T-helper 1 cell (primary cell): ENCODE measurements at places on chromosomes 16 and 17.
A peak's percentile ranks its signal among the peaks of the same experiment; 100 is the strongest.

DNA sequence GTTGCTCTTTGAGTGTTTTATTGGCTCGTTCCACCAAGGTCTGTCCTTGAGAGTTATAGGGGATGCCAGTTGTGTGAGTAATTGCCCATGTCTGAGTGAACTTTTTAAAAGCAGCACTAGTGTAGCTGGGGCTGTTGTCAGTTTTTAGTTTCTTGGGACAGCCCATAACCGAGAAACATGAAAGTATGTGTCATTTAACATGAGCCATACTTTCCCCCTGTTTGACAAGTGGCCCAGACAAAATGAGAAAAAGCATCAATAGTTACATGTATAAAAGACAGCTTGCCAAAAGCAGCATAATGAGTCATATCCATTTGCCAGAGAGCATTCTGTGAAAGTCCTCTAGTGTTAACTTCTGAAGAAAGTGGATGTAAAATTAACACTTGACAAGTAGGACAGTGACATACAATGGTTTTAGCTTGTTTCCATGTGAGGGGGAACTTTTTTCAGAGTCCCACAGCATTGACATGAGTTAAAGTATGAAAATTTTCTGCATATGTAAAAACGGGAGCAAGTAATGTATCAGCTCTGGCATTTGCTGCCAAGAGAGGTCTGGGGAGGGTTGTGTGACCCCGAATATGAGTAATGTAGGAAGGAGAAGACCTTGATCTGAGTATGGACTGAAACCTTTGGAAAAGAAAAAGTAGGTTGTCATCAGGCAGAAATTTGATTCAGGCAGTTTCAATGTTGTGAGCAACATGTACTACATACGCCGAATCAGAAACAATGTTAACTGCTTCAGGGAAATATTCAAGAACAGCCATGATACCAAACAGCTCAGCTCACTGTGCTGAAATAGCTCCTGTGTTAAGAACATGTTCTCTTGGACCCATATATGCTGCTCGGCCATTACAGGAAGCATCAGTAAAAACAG, 56.8 kb upstream of the ARL4D start:
- DNase-seq = peak; percentile 62

DNA sequence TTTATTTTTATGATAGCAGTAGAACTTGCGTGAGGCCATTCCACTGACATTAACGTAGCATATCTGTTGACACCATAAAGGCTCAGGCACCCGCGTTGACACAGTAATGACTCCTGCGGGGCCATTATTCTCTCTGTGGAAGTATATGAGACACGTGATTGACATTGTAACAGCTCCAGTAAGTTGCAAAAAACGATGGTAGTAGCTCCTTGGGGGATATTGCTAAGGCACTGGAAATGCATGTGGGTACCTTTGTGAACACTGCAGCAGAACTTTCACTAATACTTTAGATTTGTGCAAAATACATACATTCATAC, 918.8 kb upstream of the CDH8 start:
- no peak for DNase-seq

- DNase-seq = no peak
Measured at GRCh38 chr17:80695979-80696378, 151.3 kb downstream of the RPTOR start.

DNA sequence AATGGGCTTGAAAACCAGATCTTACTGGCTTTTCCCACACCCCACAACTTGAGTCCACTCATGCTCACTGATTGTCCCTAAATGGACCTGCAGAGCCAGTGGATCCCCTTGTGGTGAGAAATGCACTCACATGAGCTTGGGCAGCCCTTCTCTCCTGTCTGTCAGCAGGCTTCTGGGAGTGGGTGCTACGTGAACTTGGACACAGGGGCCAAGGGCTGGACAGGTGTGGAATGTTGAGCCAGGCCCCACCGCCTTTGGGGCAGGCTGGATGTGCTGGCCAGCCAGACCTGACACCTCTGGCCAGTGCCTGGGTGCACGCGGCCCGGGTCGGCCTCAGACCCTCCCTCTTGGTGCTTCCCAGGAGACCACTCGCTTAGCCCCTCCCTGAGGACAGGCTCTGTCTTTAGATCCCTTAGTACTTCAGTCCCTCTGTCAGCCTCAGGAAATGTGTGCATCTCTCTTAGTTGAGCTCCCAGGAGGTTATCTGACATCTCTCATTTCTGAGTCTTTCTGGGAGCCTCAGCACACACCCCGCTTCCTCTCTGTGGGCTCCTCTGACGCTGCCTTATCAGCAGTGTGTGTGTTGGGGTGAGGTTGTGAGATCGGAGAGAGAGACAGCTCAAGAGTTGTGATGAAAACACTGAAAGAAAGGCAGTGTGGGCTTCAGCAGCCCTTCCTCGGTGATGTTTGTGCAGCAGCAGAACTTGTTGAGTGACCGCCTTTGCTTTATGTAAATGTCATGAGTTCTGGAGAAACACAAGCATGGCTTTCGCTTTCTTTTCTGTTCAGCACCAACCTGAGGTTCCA, 117.0 kb downstream of the RAB11FIP4 start:
- peak; percentile 50 for DNase-seq

DNA sequence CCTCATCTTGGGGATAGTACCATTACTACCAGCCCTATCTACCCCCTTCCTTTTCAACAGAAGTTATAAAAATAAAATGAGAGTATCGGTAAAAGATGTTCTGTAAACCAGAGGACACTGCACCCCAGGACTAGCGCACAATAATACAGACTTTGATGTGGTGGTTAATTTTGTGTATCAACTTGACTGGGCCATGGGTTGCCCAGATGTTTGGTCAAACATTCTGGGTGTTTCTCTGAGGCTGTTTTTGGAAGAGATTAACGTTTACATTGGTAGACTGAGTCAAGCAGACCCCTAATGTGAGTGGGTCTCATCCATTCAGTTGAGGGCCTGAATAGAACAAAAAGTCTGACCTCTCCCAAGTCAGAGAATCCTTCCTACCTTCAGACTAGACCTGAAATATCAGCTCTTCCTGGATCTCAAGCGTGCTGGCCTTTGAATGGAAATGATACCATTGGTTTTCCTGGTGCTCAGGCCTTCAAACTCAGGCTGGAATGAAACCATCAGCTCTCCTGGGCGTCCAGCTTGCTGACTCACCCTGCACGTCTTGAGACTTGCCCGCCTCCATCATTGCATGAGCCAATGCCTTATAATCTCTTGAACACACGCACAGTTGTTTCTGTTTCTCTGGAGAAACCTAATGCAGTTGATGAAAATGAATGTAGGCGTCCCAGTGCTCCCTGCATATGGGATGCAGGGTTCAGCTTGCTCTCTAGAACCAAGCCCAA, 10.1 kb downstream of the MRM1 start:
- no peak for DNase-seq

DNA sequence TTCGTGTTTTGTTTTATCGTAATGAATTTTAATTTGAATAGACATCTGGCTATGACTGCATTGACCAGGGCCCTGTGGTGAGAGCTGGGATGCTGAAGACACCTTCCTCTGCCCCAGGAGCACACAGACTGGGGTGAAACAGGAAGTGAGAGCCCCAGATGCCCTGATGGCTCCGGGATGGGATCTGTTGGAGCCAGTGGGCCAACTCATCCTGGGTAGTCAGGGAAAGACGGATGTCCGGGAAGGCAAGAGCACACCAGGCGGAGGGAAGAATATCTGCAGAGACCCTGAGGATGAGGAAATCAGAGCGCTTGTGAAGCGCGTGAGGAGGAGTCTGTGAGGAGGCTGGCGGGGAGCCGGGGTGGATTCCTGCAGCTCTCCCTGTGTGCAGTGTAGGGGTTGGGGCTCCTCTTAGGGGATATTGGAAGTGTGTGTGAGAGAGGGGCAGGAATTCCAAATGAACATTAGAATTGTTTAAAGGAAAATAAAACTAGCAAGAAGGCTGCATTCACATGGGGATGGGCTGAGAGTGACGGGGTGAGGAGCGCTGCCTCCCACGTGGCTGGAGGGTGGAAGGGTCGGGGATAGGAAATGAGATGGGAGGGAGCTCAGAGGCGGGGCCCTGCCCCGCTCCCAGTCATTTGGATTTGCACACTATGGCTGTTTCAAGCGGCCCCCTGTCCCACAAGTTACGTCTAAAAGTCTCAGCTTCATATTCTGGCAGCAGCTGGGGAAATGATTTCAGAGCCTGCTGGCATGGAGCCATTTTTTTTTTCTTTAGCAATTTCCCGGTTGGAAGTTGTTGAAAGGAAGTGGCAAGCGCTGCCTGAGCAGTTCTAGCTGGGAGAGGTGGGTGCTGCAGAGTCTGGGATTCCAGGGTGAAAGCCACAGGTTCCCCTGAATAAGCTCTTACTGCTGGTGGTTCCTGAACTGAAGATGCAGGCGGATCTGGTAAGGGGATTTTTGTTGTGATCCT, 71.2 kb upstream of the LGALS9 start:
- no peak for DNase-seq

DNA sequence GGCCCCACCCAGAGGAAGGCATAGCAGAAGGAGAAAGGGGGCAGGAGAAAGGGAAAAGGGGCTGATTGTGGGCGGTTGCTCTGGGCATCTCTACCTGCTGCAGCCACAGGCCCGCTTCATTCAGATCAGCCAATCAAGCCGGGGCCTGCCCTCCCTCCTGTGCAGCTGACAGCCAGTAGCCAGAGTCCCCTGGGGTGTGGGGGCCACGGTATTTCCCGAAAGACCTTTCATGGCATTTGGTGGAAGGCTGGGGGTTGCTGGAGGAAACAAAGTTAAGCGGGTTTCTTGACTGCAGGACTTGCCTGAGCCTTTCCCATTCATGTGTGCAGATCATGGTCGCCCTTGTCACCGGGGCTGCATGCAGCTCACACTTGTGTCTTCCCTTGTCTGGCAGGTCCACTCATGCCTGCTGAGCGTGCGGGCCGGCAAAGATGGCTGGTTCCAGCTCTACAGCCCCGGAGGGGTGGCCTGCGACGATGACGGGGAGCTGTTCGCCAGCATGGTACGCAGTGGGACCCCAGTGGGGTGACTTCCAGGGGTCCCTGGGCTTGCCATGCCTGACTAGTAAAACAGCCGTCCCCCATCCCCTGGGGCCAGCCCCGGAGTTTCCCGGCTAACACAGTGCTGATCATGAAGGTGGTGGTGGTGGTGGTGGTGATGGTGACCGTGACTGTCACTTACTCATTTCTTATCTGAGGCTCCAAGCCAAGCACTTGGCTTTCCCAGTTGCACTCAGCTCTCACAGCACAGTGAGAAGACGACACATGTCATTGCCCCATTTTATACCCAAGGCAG, 82.7 kb upstream of the PLCG2 start:
- DNase-seq = no peak

- no peak for DNase-seq
Measured at GRCh38 chr17:31114956-31115555, 20.3 kb downstream of the NF1 start.

DNA sequence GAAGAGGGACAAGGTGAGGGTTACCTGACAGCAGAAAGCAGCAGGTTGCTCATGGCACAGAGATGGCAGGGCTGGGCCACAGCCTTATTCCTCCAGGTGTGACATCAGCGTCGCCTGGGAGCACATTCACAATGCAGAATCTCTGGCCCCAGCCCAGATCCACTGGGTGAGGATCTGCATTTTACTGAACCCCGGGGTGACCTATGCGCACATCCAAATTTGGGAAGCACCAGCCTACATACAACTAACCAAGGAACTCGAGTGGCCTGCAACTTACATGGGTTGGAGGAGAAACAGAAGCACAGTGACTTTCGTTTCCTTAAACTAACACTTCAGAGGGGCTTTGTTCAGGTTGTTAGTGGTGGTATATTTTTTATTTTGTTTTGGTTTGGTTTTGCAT, 17.6 kb downstream of the CPPED1 start:
- DNase-seq = no peak

GRCh38 chr17:11318207-11318606, 77.2 kb downstream of the SHISA6 start:
- DNase-seq = no peak

DNA sequence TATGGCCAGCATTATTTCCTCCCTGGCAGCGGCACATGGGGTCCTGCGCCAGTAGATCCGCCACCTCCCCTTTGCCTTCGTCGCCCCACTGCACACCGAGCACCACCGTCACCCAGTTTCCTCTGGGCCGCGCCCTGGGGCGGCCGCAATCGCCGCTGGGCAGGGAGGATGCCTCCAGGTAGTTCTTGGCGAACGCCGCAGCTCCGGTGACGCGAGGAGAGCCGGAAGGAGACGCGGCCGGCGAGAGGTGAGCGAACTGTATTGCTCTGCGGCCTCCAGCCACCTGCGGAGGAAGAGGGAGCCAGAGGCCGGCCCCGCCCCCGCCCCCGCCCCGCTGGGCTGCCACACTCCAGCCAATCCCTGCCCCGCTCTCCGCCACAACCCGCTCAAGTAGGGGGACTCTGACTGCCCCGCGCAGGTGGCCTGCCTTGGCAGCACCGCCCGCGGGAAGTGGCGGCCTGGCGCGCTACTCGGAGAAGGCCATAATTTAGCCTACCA, 11.8 kb upstream of the SLFN13 start:
- DNase-seq = peak; percentile 41

DNA sequence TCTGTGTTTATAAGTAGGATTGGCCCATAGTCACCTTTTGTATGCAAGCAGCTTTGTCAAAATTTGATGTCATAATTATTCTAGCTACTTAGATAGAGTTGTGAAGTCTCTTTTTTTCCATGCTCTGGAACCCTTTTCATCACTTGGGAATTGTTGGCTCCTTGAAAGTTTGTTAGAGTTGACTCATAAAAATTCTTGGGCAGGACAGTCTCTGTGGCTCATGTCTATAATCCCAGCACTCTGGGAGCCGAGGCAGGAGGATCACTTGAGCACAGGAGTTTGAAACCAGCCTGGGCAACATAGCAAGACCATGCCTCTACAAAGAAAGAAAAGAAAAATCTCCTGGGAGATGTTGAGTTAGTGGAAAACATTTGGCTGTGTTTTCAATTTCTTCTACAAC, 45.7 kb upstream of the MRC2 start:
- DNase-seq = no peak

DNA sequence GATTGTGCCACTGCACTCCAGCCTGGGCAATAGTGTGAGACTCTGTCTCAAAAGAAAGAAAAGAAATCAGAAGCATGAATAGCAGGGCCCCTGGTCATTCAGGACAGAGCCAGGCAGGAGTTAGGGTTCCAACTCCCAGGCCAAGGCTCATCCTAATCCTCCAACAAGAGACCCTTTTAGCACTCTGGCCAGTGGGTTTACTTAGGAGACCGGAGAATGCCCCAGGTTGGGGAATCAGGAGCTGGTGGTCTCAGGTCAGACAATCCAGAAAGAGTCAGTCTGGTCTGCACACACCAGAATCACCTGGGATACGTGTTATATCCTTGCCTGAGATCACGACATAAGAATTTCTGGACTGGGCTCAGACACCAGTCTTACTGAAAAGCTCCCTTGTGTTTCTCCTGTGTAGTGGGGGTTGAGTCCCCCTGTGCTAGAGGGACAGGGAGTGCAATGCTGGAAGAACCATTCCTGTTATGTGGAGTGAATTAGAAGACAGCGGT, 48.7 kb downstream of the CCDC42 start:
- no peak for DNase-seq

DNA sequence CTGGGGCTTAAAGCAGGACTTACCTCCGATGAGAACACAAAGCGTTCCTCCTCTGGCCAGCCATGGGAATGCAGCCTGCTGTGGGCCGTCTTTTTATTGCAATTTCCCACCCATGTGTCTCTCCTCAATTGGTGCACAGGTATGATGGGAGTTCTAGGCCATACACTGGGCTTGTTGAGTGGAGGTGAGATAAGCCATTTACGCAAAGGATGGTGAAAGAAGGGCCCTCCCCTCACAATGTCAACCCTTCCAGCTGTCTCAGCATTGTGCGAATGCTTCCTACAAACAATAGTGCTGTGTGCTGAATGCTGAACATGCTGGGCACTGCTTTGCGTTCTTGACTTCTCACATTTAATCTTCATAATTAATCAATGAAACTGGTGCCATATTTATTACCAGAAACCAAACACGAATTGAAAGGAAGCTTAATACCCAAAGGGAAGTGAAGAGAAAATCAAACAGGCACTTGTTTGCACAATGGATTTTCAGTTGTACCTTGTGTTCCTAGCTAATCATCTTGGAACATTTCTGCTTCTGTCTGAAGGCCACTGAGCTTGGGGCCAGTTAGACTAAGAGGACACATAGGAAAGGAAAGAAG, at the start of gene GP2:
TSS of gene GP2 (minus strand) at position 70 of the 598 bp plus-strand sequence. CDS start 1,082 bp downstream, outside the sequence.
- no peak for DNase-seq
